ENCODE measurements at places on chromosomes 7 and 10.
A peak's percentile ranks its signal among the peaks of the same experiment; 100 is the strongest.

GRCh38 chr7:14583518-14583917 lies 319.0 kb downstream of the DGKB start:
- peak; percentile 22 for DNase-seq

GRCh38 chr7:527723-528122 lies 8.1 kb upstream of the PDGFA start:
- no peak for DNase-seq

DNA sequence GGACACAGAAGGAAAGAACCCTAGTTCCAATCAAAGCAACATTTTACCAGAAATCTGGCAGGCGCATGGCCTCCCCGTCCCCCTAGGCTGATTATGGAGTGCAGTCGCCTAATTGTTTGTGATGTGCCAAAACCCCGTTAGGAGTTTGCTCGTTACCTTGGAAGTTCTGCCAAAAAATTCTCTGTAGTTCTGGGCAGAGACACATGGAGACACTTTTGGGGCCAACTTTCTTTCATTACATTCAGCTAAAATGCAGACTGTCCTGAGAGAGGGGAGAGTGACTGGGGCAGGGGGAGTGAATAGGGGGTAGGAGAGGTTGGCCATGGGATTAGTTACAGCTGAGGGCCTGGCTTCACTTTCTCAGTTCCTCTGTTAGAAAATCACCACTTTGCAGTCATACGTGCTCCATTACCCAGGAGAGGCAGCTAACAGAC lies 158.0 kb upstream of the NPVF start:
- DNase-seq: peak; percentile 87

GRCh38 chr10:77179015-77179695 lies 458.5 kb downstream of the KCNMA1 start:
- no peak for DNase-seq

DNA sequence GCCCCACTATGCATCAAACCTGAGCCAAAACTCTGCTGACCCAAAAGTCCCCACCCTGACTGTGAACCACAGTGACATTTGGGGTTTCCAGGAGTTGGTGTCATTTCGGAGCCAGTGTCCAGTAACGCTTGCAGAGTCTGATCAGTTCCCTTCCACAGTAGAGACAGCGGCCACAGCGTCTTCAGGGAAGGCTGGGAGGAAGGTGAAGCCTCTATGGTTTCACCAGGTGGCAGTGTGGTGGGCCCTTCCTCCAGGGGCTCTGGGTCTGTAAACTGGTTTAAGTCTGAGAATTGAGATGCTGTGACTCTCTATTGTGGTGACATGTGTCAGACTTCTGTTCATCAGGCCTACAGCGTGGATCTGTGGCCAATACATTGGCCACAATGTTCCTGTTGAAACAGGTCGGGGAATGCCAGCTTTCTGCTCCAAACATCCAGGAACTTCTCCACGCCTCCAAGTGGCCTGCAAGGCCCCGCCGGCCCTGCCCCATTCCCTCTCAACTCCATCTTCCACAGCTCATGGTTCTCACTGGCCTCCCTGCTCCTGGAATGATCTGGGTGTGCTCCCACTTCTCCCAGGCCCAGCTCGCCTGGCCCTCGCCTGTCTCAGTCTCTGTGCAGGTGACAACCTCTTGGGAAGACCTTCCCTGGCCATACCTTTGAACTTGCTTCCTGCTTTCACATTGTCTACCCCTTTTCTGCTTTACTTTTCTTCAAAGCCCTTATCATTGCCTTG lies 124.5 kb upstream of the FAM20C start:
- DNase-seq: no peak

GRCh38 chr10:58943256-58943890 lies 233.1 kb upstream of the PHYHIPL start:
- DNase-seq: no peak

DNA sequence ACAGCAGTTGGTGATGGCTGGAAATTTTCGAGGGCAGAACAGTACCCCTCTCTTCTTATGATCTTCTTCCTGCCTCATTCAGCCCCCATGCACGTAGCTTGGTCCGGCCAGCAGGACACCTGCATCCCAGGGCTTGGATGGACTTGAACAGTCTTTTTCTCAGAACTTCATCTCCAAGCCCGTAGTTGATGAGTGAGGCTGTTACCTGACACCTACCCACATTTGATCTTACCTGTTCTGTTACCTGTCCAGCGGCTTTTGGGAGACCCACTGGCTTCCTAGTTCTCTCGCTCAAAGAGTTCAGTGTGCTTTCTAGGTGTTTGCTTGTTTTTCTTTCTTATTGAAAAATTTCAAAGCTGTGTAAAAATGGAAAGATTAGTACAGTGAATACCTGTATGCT lies 212.2 kb downstream of the CUX1 start:
- DNase-seq: no peak

- no peak for DNase-seq
Observed at GRCh38 chr7:128726059-128726736, 13.0 kb upstream of the CALU start.

GRCh38 chr10:97849687-97850402 lies at the start of gene GOLGA7B:
Gene GOLGA7B, plus strand, starts transcription at chr10:97849843. Its CDS starts 461 bp downstream, at chr10:97850304.
- peak; percentile 5 for DNase-seq

DNA sequence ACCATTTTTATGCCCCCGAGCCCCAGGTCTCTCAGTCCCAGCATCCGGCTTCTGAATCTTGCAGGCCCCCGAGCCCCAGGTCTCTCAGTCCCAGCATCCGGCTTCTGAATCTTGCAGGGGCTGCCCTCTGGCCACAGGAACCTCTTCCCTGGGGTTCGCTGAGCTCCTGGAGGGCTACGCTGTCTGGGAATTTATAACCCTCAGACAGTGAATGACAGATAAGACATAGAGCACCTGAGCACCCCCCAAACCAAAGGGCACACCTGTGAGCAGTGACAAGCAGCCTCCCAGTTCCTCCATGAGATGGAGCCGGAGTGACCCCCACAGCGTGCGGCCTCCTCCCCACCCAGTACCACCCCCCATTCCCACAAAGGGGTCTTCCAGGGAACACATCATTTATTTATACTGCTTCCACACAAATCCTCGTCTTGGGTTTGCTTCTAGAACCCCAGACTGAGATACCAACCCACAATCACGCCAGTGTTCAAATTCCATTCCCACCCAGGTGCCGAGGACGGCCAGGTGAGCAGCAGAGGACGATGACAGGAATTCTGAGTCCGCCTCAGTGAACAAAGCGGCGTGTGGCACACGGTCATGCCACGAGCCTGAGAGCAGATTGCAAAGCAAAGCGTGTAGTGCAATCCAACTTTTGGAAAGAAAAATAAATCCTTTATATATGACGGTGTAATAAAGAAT lies 57.7 kb upstream of the FAM20C start:
- no peak for DNase-seq

- DNase-seq: no peak
Observed at GRCh38 chr7:22256541-22257096, 100.3 kb downstream of the RAPGEF5 start.

- DNase-seq: no peak
Observed at GRCh38 chr10:104862-105565, 30.2 kb upstream of the ZMYND11 start.

DNA sequence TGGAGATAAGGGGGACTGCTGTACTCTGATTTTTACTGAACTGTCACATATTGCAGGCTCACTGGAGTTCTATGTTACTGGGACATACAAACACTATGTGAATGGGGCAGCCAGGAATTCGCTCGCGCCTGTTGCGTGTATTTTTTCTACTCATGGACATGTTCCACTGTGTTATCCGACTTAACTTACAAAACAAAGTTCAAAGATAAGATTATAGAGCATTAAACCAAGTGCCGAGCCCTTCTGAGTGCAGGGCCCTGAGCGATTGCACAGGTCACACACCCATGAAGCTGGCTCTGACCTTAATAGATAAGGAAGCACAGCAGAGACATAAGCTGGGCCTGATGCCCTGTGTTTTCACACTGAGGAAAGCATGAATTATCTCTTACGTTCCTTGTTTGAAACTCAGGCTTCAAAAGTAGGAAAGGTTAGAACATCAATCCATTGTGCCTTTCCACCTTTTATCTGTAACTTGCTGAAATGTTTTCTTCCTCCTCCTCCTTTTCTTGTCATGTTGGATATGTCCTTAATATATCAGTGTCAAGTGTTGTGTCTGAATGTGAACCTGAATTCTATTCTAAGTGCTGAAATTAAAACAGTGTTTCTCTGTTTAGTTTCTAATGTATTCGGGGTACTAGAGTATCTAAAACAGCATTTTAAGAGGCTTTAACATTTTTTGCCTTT lies 273.8 kb downstream of the AUTS2 start:
- DNase-seq: no peak

- DNase-seq: no peak
Observed at GRCh38 chr7:40726559-40726958, 591.8 kb downstream of the SUGCT start.

GRCh38 chr7:24980534-24981170 lies 674 bp upstream of the OSBPL3 start:
- peak; percentile 80 for DNase-seq

DNA sequence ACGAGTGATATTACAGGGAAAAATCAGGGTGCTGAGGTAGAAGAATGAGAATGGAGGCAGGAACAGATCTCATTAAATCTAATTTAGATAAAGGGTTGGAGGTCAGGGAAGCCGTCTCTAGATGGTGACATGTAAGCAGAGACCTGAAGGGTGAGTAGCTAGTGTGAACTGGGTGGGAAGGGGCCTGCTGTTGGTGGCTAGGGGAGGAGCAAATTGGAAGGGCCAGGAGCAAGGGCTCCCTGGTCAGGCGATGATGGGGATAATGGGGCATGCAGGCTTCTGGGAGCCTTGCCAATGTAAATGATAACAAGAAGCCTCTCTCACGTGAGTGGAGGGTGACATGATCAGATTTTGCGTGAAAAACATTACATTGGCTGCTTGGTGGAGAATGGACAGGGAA lies 76.3 kb downstream of the WDFY4 start:
- peak; percentile 1 for DNase-seq

- DNase-seq: peak; percentile 80
Observed at GRCh38 chr10:123135415-123136141, at the start of gene HMX3. Gene HMX3, plus strand, starts transcription at chr10:123135970. Its CDS starts 81 bp downstream, at chr10:123136051.

DNA sequence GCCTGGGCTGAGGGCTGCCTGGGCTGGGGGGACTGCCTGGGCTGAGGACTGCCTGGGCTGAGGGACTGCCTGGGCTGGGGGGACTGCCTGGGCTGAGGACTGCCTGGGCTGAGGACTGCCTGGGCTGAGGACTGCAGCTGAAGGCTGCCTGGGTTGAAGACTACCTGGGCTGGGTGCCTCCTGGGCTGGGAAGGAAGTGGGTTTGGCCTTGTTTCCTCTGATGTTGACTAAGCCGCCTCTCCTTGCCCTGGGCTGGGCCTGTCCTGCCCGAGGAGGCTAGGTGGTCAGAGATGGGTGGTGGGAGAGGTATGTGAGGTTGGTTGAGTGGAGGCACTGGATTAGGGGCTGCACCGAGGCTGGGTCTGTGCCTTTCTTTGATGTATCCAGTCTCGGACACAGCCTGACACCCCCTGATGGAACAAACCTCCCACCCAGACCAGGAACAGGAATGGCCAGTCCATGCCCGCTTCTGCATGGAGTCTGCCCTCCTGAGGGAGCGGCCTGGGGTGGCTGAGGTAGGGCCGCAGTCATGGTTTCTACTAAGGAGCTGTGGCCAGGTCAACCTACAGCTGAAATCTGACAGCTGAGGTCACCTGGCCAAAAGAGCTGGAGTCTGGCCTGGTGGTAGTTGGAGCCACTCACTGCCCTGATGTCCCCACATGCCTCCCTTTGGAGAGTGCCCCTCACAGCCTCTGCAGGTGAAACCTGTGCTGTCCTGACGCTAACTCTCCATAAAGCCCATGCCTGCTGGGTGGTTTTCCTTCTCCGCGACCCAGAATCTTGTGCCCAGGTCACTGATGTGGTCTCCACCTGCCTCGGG lies 22.3 kb downstream of the SCART1 start:
- DNase-seq: no peak

GRCh38 chr7:50121286-50121685 lies 28.2 kb upstream of the ZPBP start:
- DNase-seq: no peak

GRCh38 chr10:102116656-102117055 lies 3.5 kb downstream of the LDB1 start:
- no peak for DNase-seq

- DNase-seq: no peak
Observed at GRCh38 chr7:42734568-42734967, 177.3 kb downstream of the C7orf25 start.

GRCh38 chr10:108783897-108784296 lies 1139.4 kb downstream of the XPNPEP1 start:
- no peak for DNase-seq

DNA sequence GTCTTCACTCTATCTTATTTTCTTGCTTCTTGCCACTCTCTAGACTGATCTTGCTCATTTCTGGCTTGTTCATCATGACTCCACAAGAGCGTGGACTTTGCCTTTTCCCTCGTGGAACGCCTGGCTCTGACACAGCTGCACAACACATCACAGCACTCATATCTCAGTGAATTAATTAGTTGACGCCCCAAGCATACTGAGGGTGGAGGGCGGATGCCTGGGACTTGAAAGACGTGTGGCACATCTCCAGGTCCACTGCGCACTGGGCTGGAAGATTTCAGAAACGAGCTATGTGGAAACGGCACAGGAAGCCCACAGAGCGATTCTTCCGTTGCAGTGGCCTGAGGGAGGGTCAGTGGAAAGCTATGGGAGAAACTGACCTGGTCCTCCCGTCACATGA lies 23.6 kb upstream of the PLEKHA1 start:
- no peak for DNase-seq

- DNase-seq: no peak
Observed at GRCh38 chr7:153188630-153189029, 429.1 kb downstream of the ACTR3B start.

DNA sequence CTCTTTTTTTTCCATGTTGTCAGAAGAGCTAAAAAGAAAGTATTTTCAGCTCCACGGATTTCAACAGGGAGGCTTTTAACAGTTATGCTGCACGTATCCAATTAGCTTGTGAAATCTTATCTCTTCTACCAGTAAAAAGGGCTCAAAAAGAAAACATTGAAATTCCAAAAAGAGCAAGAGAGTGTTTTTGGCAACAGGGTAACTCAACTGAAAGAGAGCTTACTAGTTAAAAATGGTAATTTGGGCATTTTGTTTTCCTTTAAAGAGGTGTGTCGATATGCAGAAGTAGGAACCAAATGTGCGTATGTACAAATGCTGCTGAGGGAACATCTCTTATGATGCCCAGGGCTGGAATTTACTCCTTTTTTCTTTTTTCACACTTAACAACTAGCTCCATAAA lies 292.8 kb downstream of the PRKG1 start:
- DNase-seq: no peak

DNA sequence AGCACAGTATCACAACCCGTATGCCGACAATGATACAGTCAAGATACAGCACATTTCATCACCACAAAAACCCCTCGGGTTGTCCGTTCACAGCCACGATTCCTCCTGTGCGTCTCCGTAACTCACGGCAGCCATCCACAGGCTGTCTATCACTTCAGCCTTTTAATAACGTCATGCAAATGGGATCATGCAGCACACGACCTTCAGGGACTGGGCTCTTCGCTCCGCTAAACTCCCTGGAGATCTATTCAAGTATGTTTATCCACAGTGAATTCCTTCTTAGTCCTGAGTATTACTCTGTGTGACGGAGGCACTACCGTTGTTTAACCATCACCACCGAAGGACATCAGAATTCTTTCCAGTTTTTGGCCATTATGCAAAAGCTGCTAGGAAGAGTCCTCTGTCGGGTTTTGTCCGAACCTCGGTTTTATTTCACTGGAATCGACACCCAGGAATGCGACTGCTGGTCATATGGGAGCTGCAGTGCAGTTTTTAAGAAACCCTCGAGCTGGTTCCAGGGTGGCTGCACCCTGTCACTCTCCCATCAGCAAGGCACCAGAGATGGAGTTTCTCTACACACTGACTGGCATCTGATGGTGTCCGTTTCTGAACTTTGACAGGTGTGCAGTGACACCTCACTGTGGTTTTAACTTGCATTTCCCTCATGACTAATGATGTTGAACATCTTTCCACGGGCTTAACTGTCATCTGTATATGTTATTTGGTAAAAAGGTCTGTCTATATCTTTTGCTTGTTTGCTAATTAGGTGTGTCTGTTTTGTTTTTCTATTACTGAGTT lies 193.6 kb downstream of the MAD1L1 start:
- no peak for DNase-seq
